Activated T-cell treated with anti-CD3 and anti-CD28 coated beads for 4 hours (primary cell): ENCODE measurements at places on chromosomes 7 and 10.

DNA sequence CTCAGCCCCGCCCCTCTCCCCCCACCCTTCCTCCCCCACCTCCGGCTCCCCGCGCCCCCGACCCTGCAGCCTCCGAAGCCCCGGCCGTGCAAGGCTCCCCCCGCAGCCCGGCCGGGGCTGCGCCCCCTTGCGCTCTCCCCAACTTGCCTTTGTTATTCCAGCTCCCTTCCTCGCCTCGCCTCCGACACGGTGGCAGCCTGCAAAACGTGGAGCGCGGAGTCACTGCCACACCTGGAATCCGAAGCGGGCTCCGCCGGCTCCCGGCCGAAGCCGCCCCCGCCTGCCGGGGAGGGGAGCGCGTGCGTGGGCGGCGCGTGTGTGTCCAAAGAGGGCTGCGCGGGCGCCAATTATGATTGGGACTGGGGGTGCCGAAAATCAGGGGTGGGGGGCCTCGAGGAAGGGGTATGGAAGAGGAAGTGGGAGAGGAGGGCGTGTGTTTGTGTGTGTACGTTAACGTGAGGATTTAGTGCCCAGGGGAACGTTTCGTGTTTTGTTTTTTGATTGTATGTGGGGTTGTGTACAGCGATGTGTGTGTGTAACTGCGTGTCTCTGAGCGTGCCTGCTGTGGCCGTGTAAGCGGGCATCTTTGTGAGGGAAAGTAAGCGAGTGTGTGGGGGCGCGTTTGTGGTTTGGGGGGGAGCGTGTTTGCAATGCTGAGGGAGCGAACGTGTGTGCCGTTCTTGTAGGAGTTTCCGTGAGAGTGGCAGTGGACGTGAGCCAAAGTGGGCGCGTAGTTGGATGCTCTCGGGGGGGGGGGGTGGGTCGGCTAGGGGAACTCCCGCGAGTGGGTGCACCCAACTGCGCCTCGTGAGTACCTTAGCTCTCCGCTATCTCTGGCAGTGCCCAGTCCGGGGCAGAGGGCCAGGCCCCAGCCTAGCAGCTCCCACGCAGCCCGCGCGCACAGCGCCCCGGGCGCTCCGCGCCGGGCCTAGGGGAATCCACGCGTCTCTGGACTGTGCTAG, 1.2 kb upstream of the ZMIZ1 start:
- peak; percentile 81 for DNase-seq

- no peak for DNase-seq
These were observed 235.1 kb downstream of the SORCS1 start for GRCh38 chr10:106929291-106929895.

GRCh38 chr7:92833024-92833765, 3.2 kb downstream of the CDK6 start:
- DNase-seq, result peak; percentile 82

DNA sequence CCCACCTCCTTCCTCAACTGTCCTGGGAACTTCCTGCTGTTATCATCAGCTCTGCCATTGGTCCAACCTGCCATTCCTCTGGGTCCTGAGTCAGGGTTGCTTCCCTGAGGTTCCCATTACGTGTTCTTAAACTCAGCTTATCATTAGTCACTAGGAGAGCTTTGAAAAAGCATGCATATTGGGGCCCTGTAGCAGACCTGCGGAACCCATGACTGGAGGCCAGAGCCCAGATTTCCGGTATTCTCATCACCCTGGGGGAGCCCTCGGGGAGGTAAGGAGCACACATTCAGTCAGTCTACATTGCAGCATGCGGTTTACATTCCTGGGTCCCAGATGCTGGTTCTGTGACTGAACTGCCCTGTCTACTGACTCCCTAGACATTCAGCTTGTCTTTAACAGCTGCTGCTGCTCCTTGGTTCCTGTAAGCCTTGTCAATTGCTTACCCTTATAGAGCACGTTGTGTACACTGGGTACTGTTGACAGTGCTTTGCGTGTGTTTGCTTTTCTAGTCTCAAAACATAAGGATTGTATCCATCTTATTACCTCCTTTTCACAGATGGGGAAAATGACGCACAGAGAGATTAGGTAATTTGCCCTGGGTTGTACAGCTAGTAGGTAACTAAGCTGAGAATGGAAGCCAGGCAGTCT, 12.8 kb downstream of the CDHR3 start:
- no peak for DNase-seq

- DNase-seq, result no peak
These were observed 29.1 kb upstream of the EPC1 start for GRCh38 chr10:32376097-32376496.

- no peak for DNase-seq
These were observed 112.1 kb downstream of the WDFY4 start for GRCh38 chr10:48796713-48797245.

- no peak for DNase-seq
These were observed 40.4 kb downstream of the INSIG1 start for GRCh38 chr7:155337946-155338631.

DNA sequence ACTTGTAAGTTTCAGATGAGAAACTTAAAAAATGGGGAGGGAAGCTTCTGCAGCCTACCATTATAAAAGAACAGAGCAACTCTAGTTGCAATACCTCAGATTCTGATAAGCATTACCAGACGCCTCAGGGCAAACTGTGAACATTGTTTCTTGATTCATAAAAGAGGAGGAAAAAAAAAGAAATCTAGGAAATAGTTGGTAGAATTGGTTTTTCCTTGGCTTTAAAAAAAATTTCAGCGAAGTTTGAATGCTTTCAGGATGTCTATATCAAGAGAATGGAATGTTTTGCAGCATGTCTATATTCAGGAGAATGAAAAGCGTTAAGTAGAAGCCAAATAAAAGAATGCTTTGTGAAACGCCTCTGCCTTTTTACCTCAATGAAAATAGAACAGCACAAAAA, 17.5 kb upstream of the ANLN start:
- DNase-seq, result no peak

DNA sequence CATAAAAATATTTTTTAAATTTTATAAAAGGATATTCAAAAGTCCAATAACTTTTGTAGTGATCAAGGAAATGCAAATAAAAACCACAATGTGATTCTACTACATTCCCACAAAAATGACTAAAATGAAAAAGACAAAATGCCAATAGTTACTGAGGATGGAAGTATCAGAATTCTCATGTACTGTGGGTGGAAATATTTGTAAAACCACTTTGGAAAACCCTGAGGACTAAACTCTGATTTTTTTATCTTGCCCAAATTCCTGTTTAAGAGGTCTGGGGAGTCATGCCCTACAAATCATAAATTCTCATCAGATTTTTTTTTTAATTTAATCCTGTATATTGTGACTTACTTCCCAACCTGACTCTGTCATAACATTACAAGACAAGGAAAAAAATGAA, 9.8 kb upstream of the SEMA3D start:
- DNase-seq, result no peak

- DNase-seq, result peak; percentile 12
These were observed 1.9 kb downstream of the INA start for GRCh38 chr10:103278862-103279298.

DNA sequence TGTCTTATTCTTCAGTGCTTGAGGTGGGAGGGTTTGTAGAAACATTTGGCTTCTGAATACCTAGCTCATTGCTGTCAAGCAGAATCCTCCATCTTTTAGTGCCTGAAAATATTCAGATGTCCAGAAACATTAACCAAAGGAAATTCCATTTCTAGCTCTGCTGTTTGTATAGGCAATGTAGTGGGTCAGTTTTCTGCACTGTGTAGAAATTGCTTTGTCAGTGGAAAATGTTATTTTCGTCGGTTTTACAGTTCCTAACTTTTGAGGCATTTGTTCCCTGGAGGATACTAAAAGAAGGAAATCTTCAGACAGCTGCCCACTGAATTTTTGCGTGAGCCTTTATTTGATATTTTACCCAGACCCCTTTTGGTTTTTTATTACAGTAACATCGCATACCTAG, 143.4 kb downstream of the TPST1 start:
- DNase-seq, result no peak

- no peak for DNase-seq
These were observed 48.0 kb downstream of the SEC23IP start for GRCh38 chr10:119940487-119940886.

DNA sequence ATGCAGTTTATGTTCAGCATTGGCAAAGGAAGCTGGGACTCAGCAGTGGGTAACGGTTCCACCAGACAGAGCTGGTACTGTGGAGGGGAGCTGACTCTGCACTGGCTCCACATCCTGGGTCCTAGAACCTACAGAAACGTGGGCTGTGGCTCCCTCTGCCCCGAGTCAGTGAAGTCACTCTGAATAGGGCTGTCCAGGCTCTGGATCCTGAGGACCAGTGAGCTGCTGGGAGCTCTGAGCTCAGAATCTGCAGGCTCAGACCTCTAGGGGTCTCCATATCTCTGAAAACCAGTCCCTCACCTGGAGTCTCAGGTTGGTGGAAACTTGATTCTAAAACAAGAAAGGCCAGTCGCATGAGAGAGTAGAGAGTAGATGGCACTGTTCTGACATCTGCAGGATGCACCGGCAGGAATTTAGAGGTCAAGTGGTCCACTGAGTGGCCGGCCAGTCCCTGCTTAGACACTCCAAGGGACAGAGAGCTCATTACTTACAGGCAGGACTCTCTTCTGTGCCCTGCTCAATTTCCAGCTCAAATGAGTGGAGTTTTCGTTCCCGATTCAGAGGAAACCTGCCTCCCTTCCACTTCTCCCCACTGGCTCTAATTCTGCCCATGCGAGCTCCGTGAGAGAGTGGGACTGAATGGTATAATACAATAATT, 18.6 kb downstream of the NPFFR1 start:
- no peak for DNase-seq

GRCh38 chr7:18770154-18770811, 274.7 kb downstream of the HDAC9 start:
- no peak for DNase-seq

DNA sequence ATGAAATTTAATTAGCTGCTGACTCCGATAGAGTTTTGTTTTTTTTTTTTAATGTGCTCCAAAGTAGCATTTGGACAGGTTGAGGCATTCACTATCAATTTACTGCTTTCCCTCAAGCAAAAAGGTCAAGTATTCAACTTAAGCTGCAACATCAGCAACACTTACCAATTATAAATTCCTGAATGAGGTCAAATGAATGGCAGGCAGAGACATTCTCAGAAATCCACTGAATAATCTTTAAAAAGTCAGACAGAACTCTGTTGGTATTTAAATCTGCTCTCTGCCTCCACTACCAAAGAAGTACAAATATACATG, 62.8 kb downstream of the GSAP start:
- DNase-seq, result no peak

GRCh38 chr7:131745390-131746248, 189.2 kb upstream of the PODXL start:
- DNase-seq, result no peak

- DNase-seq, result no peak
These were observed 468.6 kb upstream of the SEMA3A start for GRCh38 chr7:84663224-84663623.

DNA sequence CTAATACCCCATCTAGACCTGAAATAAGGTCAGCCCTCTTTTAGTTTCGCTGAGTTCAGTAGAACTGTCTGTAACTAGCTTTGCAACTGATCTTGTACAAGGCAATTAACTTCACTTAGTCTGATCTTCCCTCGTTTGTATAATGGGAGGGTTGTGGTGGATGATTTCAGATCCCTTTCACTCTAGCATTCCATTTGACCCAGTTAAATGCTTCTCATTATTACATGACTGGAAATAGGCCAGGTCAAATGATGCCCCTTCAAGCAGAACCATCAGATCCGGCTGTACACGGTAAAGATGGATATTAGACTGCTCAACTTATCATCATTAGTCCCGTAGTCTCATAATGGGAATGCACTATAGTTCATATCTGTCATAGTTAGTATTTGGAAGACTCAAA, 1009.0 kb downstream of the LRMDA start:
- DNase-seq, result no peak

DNA sequence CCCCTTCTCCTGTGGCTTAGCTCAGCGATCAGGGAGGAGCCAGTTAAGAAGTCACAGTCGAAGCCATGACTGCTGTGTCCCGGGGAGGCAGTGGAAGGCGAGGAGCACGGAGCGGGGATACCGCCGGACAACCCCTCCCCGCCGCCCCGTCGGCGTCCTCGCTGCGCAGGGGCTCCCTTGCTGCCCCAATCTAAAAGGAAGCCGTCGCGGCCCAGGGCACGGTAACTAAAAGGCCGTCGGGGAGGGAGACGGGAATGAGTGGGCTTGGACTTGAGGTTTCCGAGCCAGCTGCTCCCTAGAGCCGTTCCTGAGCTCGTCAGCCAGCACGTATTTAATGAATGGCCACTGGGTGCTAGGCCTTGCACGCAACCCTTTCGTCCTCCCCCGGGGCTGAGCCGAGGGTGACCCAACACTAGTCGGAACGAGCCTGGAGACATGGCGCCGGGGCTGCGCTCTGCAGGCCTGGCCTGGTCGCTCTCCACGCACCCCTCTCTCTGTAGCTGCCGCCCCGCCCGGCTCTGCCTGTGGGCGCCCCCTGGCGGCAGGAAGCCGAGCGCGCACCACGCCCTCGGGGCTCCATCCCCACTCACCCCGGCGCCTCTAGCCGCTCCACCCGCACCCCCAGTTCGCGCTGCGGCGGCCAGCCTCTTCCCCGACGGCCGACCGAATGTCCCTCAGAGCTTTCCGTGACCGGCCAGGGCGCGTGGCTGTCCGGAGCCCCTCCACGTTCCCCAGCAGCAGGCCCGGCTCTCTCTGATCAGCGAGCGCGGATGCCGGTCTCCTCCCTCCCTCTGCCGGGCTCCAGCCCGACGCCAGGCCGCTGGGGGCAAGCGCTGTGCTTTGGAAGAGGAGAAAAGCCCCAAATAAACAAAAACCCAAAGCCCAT, 29.3 kb upstream of the KCNK18 start:
- peak; percentile 60 for DNase-seq

DNA sequence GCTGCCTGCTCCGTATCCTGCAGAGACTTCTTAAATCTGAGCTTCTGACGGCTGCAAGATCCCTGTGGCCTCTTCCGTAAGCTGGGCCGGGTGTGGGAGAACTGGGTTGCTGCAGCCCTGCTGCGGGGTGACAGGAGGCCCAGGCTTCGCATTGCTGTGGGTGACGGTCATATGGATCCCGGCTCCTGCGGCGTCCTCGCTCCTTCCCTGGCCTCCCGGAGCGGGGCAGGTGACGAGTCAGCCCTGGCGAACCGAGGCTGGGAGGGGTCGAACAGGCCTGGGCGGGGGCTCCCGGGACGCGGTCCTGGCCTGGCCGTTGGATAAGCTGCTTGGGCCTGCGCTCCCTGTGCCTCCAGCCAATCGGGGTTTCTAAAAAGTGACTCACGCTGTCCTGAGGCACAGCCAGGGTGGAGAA, 7.8 kb upstream of the UBE2D1 start:
- no peak for DNase-seq

- no peak for DNase-seq
These were observed 219.4 kb downstream of the ABCA13 start for GRCh38 chr7:48390388-48391327.

DNA sequence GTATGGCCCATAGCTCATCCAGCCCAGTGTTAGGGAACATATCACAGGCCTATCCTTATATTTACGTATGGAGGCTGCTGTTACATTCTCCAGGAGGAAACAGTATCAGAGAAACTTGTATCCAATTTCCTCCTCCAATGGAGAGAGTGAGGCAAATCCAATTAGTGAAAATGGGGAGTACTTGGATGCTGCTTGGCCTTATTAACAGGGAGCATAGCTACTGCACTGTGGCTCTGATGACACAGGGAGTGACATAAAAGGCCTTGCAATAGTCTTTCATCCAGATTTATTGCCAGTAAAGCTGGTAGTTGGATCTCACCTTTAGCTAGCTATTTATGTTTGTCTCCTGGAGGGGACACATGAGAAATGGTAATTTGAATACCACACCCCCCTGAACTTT, 313.2 kb upstream of the MTPN start:
- DNase-seq, result no peak

GRCh38 chr7:55110282-55110992, 91.6 kb downstream of the EGFR start:
- no peak for DNase-seq
